Stimulated activated CD8-positive, alpha-beta memory T cell treated with anti-CD3 and anti-CD28 coated beads, Interleukin-2, amount 100 ng/mL, for 1 hour (primary cell): ENCODE measurements at places on chromosomes 4 and X.

DNA sequence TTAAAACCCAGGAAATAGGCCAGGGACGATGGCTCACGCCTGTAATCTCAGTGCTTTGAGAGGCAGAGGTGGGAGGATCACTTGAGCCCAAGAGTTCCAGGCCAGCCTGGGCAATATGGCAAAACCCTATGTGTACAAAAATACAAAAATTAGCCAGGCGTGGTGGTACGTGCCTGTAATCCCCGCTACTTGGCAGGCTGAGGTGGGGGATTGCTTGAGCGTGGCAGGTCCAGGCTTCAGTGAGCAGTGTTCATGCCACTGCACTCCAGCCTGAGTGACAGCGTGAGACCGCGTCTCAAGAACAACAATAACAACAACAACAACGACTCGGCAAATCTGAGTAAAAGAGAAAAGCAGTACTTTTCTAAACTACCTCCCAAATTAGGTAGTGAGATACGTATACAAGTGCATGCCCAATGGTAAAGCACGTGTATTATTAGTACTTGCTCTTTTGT lies 13.0 kb upstream of the NDUFC1 start:
- DNase-seq, result no peak

GRCh38 chr4:109235683-109236082 lies 66.8 kb downstream of the COL25A1 start:
- no peak for DNase-seq

DNA sequence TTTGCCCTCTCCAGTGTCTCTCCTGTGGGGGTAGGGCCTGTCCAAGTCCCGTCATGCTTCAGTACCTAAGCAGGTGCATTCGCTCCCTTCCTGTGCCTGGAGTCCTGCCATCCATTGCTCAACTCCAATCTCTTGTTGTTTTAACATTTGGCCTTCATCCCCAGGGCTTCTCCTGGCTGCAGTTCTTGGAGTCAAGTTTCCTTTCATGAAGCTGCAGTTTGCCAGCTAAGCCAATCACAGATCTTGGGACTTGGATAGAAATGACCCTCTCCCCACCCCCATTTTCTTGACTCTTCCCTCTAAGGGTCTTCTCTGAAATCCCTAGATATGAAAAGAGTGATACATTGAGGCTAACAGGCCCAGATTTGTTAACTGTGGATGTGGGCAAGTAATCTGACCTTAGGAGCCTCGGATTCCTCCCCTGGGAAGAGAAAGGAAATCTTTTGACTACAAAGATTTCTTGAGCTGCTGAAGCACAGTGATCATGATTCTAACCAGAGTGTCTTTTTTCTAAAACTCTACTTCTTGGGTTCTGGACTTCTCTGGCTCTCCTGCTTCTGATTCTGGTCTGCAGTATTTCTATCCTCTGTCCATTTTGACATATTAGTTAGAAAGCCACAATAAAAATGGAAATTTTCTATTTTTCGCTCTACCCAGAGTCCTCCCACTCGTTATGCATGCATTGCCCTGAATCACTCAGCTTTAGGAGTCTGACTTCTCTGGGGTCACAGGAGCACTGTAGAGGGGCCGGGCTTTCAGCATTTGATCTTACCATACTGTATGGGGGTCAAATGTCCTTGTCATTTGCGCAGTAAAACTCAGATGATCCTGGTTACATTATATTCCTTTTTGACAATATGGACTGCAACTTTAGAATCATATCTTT lies 61.0 kb downstream of the CHRNA9 start:
- DNase-seq, result no peak

- DNase-seq, result no peak
These were observed 432 bp downstream of the TMEM175 start for GRCh38 chr4:932713-933070.

GRCh38 chrX:129655547-129656249 lies 942 bp upstream of the APLN start:
- DNase-seq, result no peak

DNA sequence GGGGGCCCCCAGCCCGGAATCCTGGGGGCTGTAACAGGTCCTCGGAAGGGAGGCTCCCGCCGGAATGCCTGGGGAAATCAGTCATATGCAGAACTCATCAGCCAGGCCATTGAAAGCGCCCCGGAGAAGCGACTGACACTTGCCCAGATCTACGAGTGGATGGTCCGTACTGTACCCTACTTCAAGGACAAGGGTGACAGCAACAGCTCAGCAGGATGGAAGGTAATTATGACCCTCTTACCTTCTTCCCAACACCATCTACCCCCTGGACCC lies 1.0 kb downstream of the FOXO4 start:
- DNase-seq, result no peak

GRCh38 chr4:101584306-101584705 lies 206.2 kb upstream of the BANK1 start:
- DNase-seq, result no peak

DNA sequence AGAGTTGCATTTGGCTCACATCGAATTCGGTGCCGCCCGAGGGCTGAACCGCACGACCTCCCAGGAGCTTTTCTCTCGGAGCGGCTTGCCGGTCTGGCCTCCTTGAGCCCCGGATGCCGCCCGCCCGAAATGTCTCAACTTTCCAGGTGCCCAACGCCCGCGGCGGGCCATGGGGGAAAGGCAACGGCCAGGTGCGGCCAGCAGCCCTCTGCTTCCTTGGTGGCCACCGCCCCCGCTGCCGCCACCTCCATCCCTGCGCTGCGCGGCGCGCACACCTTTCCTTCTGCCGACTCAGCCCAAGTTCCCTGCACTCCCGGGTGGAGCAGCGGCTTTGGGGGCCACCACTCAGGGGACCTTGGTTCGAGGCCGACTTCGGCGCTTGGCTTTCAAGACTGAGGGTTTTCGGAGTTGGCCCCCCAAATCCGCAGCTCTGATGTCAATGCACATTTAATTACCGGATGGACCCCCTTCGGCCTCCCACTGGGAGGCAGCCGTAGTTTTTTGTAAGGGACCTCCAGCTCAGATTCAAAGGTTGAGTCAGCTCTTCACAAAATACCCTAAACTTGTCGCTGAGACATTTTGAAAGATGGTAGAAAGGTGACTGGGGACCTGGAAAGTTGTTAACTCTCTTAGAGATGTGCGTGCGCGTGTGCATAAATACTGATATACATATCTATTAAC lies 1.1 kb downstream of the AFF2 start:
- no peak for DNase-seq

DNA sequence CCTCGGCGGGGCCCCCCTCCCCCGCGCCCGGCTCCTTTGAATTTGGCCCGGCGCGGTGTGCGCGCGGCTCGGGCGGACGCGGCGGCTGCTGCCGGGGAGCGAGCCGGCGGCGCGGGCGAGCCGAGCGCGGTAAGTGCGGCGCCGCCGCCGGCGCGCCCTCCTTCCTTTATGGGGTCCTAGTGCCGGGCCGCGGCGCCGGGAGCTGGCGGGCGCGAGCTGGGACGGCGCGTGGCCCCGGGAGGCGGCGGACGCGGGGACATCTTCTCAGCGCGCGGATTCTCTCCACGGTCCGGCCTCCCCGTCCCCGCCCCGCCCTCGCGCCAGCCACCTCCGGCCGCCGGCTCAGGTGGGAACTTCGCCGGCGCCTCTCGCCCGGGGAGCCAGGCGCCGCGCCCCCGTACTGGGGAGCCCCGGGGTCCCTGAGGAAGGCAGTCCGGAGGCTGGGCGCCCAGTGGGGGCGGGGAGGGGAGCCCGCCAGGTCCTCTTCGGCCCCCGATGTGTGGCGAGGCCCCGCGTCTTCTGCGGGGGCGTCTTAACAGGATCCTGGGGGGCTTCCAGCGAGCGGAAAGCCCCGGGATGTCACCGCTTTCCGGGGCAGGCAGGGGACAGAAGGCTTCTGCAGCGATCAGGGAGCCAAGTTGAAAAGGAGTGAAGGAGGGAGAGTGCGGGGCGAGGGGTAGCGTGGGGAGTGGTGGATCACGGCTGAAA lies 98.4 kb upstream of the TENM3 start:
- no peak for DNase-seq

- DNase-seq, result no peak
These were observed 40.4 kb upstream of the PROM1 start for GRCh38 chr4:16124232-16124631.
